NCI-H748 treated with DMSO at 0.1 percent for 48 hours (cell line): ENCODE measurements at places on chromosomes 12 and 14.

GRCh38 chr14:86357876-86358275 is 827.9 kb downstream of the FLRT2 start:
- no peak for DNase-seq

DNA sequence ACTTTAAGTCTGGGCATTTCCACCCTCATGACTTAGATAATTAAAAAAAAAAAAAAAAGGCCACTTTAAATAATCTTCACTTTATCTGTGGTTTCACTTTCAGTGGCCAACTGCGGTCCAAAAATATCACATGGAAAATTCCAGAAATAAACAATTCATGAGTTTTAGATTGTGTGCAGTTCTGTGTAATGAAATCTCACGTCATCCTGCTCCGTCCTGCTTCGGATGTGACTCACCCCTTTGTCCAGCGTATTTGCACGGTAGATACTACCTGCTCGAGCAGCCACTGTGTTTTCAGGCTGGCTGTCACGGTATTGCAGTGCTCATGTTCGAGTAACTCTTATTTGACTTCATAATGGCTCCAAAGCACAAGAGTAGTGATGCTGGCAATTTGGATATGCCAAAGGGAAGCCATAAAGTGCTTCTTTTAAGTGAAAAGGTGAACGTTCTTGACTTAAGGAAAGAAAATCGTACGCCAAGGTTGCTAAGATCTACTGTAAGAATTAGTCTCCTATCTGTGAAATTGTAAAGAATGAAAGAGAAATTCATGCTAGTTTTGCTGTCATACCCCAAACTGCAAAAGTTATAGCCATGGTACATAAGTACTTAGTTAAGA is 2.4 kb downstream of the E2F7 start:
- no peak for DNase-seq

DNA sequence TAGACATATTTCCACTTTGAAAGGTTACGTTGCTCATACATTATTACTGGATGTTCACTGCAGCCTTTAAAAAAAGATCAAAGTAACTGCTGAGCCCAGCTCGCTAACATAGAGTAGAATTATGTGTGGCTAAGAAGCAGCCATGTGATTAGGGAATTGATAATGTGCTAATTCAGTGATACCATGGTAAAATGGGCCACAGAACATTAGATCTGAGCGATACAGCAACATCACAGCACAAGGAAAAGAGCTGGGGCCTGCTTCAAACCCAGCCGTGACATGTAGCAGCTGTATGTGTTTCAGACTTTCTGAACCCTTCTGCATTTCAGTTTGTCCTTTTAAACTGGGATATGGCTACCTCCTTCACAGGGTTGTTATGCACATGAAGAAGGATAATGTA is 92.3 kb upstream of the LMNTD1 start:
- DNase-seq, result no peak

GRCh38 chr12:90311561-90311960 is 602.9 kb upstream of the ATP2B1 start:
- DNase-seq, result no peak

GRCh38 chr12:53995002-53995377 is 5.0 kb upstream of the HOXC9 start:
- no peak for DNase-seq

DNA sequence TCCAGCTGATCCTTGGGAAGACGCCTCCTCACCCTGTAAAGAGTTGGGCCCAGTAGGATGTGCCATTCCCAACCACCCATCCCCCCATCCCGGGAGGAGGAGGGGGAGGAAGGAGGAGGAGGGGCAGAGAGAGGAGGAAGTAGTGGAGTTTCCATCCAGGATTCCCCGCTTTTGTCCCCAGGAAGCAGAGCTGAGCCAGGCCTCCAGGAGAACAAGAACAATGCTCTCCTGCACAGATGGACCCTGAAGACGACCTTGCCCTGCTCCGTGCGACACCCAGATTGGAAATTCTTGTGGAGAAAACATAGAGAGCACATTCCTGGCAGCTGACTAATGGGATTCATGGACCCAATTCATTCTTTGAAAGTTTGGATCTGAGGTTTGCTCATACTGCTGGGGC is 132.3 kb upstream of the CRY1 start:
- no peak for DNase-seq

DNA sequence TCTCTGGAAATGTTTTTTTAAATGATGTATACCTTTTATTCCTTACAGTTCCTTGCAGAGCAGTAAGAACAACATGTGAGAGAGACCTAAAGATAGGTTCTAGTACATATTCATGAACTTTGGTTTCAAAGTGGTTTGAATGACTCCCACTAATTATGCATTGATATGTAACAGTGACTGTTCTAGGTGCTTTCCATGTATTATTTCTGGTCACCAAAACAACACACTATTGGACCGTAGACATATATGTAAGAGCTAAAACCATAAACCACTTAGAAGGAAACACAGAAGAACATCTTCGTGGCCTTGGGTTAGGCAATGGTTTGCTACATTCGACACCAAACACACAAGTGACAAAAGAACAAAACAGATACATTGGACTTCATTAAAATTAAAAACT is 37.9 kb downstream of the SOX5 start:
- DNase-seq, result no peak

- no peak for DNase-seq
Observed at GRCh38 chr12:22268406-22268805, 66.1 kb downstream of the ST8SIA1 start.

GRCh38 chr14:57578801-57579200 is 85.1 kb upstream of the CCDC198 start:
- DNase-seq, result no peak

GRCh38 chr12:50690925-50691324 is 73.0 kb upstream of the ATF1 start:
- no peak for DNase-seq

- DNase-seq, result no peak
Observed at GRCh38 chr12:6884539-6884938, 11.4 kb upstream of the SPSB2 start.

GRCh38 chr14:104425763-104426646 is 153.6 kb upstream of the C14orf180 start:
- DNase-seq, result no peak

DNA sequence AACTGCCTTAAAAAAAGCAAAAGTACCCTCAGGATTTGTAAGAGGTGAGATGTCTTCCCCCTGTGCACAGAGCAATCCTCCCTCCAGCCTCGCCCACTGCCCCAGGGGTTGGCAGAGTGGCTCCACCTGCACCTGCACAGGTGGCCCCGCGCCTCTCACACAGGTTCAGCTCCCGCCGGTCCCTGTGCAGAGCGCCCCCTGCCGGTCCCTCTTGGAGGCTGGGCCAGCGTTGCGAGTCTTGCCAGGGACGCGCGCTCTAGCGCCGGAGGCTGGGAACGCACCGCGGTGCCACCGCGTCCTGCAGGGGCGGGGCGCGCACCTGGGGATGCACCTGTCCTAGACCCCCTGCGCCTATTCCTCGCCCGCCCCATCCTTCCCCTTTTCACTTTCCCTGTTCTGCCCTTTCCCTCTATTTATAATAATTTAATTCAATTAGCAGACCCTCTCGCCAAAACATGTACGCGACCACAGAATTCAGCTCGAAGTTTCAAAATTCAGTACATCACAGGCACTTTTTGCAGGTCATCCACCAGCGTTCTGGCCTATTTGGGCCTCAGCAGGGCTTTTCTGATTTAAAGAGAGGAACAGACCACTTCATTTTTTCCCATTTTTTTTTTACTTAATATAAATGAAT is 618.6 kb downstream of the AACS start:
- no peak for DNase-seq

DNA sequence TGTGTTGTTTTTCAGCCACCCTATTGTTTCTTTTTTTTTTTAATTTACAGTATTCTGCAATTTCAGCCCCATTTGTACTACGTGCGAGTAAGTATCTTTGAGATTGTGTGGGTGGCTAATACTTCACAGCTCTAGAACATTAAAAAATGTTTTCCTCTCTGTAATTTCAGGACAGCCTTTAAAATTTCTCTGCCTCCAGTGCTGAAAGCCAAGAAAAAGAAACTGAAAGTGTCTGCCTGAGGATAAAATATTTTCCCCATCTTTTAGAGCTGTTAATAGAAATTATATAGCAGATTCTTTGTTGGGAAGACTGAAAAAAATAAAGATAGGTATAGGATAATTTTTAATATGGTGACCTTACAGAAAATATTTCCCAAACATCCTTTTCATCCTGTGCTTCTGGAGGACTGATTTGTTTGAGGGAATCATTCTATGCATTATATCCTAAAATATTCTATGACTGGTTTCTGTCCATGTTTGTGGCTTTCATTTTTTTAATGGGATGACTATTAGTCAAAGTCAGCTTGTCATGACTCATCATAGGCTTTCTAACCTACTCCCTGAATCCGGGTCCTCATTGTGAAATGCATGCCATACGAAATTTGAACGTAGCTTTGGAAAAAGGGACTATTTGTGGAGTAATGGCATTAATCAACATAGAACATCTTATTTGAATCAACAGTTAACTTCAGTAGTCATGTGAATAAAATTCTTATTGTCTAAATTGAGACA is 10.8 kb upstream of the TCTN2 start:
- no peak for DNase-seq

DNA sequence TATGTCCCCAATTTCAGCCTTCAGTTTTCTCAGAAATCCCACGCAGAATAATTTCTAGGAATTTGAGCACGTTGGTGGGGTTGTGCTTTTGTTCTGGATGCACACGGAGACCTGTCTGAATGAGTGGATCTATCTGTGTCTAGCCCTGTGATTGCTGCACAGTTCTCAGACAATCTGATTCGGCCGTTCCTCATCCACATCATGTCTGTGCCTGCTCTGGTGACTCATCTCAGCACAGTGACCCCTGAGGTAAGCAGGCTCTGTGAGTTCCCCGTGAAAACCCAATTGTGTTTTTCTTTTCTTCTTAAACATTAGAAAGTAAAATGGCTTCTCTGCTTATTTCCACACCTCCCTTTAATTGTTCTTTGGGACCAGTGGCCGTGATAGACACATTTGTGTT is 20.2 kb downstream of the UBE3B start:
- no peak for DNase-seq

DNA sequence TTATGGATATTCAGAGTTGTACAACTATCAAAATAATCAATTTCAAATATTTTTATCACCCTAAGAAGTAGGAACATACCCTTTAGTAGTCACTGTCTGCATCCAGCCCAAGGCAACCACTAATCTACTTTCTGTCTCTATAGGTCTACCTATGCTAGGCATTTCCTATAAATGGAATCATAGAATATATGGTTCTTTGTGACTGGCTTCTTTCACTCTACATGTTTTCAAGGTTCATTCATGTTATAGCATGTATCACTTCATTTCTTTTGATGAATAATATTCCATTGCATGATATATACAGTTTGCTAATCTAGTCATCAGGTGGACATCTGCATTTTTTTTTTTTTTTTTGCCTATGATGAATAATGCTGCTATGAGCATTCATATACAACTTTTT is 112.4 kb downstream of the PPP1R12A start:
- DNase-seq, result no peak

- no peak for DNase-seq
Observed at GRCh38 chr12:17342381-17342961, 736.5 kb upstream of the LMO3 start.

DNA sequence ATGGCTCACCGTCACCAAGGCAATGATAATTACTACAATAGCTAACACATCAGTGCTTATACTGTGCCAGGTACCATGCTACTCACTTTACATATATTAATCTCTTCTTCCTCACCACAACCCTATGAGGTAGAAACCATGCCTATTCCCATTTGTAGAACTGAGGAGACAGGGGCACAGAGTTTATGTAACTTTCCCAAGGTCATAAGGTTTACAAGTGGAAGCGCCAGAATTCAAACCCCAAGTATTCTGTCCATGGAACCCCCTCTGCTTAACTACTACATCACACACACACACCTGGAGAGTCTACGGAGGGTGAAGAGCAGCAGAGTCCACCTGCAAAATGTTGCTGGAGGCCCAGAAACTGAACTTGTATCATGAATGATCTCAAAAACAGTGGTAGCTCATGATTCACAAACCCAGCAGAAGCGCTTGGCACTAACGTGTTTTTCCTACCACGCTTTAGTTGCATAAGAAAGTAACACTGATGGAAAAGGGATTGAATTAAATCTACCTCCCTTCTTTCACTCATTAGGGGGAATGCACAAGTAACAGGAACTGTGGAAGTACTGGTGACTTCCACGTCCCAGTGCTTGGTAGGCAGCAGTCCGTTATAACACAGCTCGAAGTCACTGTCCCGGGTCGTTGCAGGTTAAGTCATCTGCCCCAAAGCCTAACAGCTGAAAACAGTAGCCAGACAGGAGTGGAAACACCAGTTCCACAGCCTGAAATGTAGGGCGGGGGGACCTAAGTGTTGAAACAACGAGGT is 2.0 kb downstream of the ITPR2 start:
- DNase-seq, result no peak

- DNase-seq, result no peak
Observed at GRCh38 chr12:50572287-50572686, 67.5 kb downstream of the DIP2B start.

- no peak for DNase-seq
Observed at GRCh38 chr12:108386709-108387360, 47.7 kb upstream of the CMKLR1 start.

GRCh38 chr12:106446419-106447092 is 89.0 kb downstream of the POLR3B start:
- peak; percentile 85 for DNase-seq

GRCh38 chr12:42918443-42918842 is 328.9 kb upstream of the PRICKLE1 start:
- DNase-seq, result no peak

- DNase-seq, result no peak
Observed at GRCh38 chr12:116161588-116161987, 115.9 kb downstream of the MED13L start.

- DNase-seq, result no peak
Observed at GRCh38 chr12:42617622-42618021, 28.1 kb upstream of the PRICKLE1 start.

GRCh38 chr14:103748534-103748857 is 32.9 kb downstream of the ZFYVE21 start:
- no peak for DNase-seq

GRCh38 chr12:91326058-91327027 is 143.7 kb upstream of the DCN start:
- DNase-seq, result no peak

DNA sequence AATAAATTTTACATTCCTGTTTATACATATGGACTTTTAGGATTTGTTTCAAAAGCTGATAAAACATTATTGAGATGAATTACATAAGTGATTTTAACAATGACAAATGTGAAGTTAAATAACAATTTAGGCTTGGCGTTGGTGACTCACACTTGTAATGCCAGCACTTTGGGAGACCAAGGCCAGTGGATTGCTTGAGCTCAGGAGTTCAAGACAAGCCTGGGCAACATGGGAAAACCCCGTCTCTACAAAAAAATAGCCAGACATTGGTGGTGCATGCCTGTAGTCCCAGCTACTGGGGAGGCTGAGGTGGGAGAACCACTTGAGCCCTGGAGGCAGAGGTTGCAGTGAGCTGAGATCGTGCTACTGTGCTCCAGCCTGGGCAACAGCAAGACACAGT is 7.4 kb downstream of the ACOT2 start:
- DNase-seq, result no peak

DNA sequence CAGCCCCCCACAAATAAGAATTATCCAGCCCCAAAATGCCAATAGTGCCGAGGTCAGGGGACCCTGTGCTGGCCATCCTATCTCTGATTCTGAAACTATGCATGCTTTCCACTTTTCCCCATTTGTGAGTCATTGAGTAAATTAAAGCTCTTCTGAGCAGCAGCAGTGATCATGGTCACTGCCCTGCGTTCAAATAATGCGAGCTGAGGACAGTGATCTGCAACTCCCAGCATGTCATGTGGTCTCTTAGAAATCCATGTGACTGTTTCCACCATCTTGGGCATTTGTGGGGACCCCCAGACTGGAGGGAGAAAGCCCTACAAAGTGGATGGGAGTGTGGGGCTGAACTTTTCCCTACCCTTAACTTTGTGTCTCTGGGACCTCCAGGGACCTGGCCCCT is 53.8 kb downstream of the C14orf132 start:
- DNase-seq, result no peak

GRCh38 chr12:22299294-22299912 is 35.1 kb downstream of the ST8SIA1 start:
- no peak for DNase-seq
